Activated T-helper 2 cell treated with anti-CD3 and anti-CD28 coated beads, Interferon-gamma antibody, Interleukin-2, Interleukin-4, amounts not matched to agents 10 μg/mL and 5 μg/mL and 100 μg/mL, durations not matched to agents 14 hours and 24 hours and 36 hours (primary cell): ENCODE measurements at places on chromosomes 3 and 15.

GRCh38 chr15:68517285-68517761, 61.5 kb upstream of the CORO2B start:
- DNase-seq, result no peak

GRCh38 chr3:26498271-26498670, 124.3 kb upstream of the LRRC3B start:
- DNase-seq, result no peak

DNA sequence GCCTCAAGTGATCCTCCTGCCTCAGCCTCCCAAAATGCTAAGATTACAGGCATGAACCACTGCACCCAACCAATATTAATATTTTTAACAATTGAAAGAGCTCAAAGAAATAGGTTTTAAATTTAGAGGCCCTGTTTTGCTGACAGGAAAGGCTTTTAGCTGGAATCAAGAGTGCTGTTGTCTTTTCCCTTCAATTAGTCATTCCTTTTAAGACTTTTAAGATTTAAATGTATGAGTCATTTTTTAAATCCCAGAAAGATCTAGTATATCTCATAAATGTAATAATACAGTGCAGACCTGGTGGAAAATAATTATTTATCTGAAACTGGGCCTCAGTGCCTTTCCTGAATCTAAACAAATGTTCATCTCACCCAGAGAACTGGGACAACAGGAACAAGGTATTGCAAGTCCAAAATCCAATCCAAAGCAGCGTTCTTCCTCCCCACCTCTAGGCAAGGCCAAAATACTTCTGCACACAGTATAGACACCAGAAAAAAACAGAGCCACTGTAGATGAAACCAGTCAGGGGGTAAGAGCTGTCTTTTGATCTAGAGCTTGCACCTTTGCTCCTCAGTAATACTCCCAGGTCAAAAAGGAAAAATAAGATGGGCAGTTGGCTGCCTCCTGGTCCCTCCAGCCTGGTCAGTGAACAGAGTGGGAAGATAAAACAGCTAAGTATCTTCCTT, 14.4 kb downstream of the AGTR1 start:
- DNase-seq, result no peak

GRCh38 chr3:116140100-116140689, 305.1 kb downstream of the LSAMP start:
- DNase-seq, result no peak

GRCh38 chr3:161333696-161334095, 37.6 kb downstream of the SPTSSB start:
- no peak for DNase-seq

DNA sequence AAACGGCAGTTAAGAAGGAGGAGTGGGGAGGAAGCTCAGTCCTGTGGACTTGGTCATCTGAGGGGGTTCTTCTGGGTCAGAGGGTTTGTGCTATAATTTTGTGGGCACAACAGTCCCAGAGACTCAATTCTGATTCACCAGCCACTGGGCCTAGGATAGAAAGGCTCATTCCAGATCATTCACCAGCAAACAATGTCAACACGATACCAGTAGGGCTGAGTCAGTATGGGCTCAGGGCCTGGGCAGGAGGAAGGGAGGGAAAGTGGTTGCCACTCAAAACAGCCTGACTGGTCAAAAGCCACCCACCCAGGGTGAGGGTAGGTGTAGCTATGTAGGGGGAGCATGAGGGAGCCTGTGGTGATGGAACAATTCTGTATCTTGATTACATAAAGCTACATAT, 86.9 kb upstream of the MEX3B start:
- no peak for DNase-seq

GRCh38 chr15:34794590-34795206, 651 bp downstream of the ACTC1 start:
- DNase-seq, result no peak

DNA sequence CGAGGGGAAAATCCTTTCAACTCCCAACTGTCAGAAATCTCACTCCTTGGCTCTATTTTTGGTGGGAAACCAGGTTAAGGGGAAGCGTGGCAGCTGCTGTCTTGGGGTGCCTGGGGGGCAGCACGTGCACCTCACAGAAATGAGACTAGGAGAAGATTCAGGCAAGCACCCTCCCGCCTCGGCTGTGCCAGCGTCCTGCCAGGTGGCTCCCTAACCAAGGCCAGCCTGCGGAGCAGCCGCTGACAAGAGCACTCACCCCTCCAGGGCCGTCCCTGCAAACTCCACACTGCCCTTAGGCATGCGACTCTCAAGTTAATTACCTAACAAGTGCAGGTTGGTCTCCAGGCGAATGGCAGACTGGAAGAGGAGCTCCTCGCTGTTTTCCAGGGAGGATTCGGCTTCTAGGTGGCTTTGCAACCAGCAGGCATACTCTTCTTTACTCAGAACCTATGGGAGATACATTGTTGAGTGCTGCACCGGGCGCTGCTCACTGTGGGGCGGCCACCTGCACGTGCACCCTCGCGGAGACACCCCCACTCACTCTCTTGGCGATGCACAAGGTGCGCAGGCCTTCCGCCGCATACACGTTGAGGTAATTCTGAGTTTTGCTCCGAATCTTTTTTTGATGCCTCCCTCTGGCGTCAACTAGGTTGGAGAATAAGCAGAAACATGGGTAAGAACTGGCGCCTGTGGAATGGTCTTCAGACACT, 155.3 kb downstream of the ATP10A start:
- DNase-seq, result no peak

DNA sequence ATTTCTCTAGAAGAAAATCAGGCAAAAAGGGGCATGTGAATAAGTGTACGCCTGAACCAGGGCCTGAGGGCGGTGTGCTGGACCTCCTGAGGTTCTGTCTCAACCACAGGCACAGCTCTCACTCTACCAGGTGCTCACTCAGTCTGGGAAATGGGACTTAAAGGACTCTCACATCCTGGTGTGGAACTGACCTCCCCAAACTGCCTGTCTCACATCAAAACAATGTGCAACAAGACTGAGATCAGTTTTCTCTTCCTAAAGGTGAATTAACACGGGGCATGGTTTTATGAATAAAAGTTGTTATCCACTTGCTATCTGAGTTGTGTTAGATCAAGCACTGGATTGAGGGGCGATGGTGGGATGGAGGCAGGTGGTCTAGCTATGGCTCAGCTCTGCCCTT, 4.8 kb downstream of the STOML1 start:
- no peak for DNase-seq

- DNase-seq, result no peak
Observed at GRCh38 chr15:79978260-79978654, 7.3 kb upstream of the BCL2A1 start.

DNA sequence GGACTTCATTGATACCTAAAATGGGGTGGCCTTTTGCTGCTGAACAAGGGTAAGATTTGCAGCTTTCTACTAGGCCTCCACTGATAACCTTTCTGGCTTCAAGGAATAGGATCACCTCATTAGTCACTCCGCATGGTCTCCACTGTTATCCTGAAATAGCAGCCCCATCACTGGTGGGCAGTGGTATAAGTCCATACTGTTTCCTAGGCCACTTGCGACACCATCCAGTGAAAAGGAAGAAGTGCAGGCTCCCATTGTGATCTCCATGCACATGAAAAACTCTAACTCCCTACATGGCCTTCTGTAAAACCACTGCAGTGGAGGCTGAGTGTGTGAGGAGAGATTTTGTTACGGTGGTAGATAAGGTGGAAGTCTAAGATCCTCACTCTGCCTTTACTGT, 1455.9 kb downstream of the SI start:
- DNase-seq, result no peak

GRCh38 chr3:71374582-71374981, 208.9 kb downstream of the FOXP1 start:
- DNase-seq, result no peak

DNA sequence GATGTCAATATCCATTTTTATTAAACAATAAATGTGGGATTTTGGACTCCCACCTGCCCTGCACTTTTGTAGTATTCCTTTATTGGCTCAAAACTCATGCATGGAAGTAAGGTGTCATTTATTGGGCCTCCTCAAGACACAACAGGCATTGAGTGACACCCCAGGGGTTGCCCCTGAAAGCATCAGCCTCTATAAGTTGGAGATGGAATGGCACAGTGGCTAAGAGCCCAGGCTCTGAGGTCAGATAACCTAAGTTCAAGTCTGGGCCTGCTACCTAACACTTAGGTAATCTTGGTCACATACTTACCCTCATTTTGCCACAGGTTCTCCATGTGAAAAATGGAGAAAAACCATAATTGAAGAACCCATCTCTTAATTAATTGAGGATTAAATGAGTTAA, 4.6 kb downstream of the CAPN3 start:
- no peak for DNase-seq

- no peak for DNase-seq
Observed at GRCh38 chr3:126515066-126515706, 2.4 kb downstream of the UROC1 start.

DNA sequence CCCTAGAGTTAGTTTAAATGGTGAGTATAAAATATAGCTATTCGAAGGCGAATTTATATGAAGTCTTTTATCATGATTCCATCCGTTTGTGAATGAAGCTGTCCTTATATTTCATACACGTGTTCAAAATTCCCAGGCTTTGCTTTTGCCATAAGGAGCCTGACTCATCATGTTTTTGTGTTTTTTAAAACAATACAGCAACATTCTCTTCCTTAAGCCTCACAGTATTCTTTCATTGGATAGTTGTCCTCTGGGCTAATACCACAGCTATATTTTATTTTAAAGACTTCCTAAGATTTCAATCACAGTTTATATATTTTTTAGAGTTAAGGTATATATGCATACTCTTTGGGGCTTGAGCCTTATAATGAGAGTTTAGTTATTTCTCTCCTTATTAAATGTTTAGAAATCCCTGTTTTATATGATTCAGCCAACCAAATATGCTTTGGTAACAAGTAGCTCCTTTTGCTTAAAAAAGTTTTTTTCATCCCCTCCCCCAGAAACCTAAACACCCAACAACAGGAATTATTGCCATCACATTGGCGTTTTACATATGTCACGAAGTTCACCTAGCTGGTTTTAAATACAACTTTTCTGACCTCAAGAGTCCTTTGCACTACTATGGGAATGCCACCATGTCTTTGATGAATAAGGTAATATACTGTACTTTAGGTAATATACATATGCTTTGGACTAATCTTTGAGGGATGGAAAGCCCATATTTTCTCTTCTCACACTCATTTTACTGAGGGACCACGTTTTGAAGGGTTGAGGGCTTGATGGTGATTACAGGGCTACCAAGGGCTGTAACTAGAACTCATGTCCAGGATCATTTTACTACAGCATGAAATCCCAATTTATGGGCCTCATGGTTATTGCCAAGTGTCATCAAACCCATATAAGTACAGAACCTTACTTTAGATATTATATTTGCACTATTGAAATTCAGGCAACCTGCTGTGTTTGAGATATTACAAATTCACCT, 28.5 kb downstream of the ST3GAL6 start:
- no peak for DNase-seq

- DNase-seq, result peak; percentile 31
Observed at GRCh38 chr3:101685870-101686307, 629 bp downstream of the RPL24 start.

- DNase-seq, result no peak
Observed at GRCh38 chr3:53589806-53590205, 95.4 kb downstream of the CACNA1D start.

DNA sequence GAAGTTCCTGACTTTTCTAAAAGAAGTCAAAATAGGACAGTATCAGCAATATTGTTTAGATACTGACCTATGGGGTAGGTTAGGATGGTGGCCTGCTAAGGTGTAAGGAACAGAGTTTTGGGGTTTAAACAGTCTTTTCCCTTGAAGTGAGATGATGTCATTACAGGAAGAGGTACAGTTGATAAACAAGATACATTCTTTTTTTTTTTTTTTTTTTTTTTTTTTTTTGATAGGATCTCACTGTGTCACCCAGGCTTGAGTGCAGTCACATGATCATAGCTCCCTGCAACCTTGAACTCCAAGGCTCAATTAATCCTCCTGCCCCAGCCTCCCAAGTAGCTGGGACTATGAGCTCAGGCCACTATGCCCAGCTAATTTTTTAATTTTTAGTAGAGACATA, 33.3 kb downstream of the SLC25A36 start:
- DNase-seq, result no peak

DNA sequence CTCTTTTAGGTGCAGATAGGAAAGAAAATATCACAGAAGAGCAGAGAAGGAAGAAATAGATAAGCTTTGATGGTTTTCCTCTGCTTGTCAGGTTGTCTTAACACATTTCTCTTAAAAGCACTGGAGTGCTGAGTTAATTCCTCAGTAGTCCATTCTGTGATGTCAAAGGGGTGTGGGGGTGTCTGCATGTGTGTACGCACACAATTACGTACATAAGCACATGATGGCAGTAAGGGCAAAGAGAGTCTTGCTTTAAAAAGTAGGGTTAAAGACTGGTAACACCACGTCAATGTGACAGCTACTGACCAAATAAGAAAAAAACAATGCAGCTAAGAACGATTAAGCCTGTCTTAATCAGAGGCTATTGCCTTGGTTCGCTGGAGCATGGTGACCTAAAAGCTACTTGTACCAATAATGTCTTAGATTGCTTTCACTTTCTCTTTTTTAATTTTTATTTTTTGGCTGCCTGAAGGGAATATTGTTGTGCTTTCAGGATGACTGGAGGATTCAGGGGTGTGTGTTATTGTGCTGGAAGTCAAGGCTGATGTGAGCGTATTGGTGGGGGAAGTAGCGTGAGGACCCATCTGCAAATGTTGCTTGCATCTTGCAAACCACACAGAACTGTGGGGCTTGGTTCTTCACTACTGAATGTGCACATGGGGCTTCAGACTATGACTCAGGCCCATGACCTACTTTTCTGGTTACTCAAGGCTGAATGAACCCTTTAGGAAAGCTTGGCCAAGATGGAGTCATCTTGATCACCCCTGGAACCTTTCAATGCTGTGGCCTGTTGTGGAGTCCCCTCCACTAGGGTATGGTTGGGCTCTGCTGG, 417.8 kb upstream of the TPM1 start:
- no peak for DNase-seq
